ENCODE measurements at places on chromosomes 1 and 21. TPM values are rescaled to one million over a fixed set of nuclear protein-coding genes. Genes with fewer than 3 reads are reported as not detected.

The ZNF593OS gene
- polyA plus RNA-seq = not detected

GRCh38 chr1:16276302-16277030 is 39.5 kb upstream of the CPLANE2 start:
- DNase-seq = no peak

GRCh38 chr1:151994956-151995355 is 1.3 kb upstream of the S100A10 start:
- no peak for DNase-seq

DNA sequence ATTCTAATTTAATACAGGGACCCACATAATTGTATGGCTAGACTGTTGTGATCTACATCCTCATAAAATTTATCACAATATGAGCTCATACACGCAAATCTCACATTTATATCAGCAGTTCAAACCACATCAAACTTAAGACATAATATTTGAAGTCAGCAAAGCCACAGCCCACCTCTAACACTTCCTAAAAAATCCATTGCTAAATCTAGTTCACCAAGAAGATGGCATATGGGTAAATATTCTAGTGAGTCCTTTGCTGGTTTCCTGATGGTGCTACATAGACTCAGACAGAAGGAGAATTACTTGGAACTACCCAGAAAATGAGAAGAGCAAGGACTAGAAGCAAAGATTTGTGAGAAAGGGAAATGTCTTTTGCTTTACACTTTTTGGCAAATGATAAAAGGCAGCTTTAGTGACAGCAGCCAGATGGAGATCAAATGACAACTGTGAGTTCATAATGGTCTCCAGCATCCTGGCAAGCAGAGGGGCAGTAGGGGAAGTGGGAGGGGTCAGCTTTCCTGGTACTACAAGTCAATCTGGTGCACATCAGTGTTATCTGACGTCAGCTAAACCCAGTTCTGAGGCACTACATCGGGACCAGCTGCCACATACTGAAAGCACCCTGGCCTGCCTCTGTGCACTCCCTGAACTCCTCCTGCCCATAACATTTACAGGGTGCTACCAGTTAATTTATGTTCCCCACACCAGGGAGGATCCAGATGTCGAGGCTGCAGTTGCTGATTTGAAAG is 10.6 kb upstream of the GADD45A start:
- DNase-seq = peak; percentile 80

GRCh38 chr1:212162635-212163034 is 122.6 kb upstream of the PPP2R5A start:
- peak; percentile 61 for DNase-seq

The C1orf141 gene
- not detected for polyA plus RNA-seq

- DNase-seq = no peak
These were observed 21.5 kb downstream of the DPH5 start for GRCh38 chr1:101004061-101004460.

DNA sequence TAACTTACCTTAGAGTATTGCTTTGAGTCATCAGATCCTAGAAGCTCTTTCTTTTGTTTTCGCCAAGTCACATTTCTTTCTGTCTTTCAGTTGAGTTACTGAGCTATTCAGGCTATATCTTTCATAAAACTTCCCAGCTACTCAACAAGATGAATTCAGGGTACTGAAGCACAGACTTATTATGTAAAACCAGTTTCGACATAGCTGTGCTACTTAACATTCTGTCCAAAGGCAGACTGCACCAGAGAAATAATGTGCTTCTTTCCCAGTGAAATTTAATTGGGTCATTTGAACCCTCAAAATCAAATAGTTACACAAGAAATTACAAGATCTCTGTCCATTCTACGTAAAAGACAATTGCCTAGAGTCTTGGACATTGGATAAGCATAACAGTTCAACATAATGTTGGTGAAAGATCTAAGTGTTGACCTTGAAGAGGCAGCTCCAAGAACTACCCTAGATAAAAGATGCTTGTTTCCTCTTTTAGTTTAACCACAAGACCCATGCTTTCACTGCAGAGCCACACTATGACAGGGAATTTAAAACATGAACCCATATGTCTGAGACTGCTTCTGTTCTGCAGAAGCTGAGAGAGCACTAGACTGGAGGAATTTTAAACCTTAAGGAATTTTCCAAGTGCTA is 163.2 kb downstream of the LRRC40 start:
- DNase-seq = no peak

DNA sequence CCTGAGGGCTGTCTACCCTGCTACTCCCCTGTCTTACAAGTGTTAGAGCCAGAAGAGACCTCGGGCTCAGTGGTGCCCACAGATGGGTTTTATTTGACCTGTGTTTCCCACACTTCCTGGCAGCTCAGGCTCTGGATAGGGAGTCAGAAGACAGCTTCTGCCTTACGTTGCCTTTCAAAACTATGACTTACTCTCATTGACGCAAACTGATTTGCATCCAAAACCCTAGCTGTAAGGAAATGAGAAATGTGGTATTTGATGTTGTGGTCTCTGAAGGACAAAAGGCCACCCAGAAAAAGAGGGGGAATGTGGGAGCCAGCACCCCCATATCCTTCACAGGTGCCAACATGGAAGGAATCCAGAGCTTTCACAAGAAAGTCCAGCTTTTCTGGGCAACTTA is 180.2 kb downstream of the ATG4C start:
- DNase-seq = no peak

DNA sequence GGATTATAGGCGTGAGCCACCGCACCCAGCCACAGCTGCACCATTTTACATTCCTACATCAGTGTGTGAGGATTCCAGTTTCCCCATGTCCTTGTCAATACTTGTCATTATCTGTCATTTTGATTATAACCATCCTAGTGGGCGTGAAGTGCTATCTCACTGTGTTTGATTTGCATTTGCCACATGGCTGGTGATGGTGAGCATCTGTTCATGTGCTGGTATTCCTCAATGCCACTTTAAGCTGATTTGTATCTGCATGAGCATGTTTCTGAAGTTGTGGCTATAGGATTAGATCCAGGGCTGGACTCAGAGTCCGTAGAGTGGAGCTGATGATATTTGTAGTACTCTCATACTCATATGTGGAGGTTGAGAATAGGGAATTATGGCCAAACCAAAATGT is 36.6 kb downstream of the SRRM1 start:
- DNase-seq = no peak

GRCh38 chr1:111967067-111967690 is 22.3 kb downstream of the KCND3 start:
- DNase-seq = no peak

The HLX gene
- 1.7 TPM for polyA plus RNA-seq

- no peak for DNase-seq
These were observed 16.9 kb upstream of the COL6A1 start for GRCh38 chr21:45964649-45965048.

GRCh38 chr1:226406401-226406881 is 1.5 kb downstream of the PARP1 start:
- DNase-seq = no peak

DNA sequence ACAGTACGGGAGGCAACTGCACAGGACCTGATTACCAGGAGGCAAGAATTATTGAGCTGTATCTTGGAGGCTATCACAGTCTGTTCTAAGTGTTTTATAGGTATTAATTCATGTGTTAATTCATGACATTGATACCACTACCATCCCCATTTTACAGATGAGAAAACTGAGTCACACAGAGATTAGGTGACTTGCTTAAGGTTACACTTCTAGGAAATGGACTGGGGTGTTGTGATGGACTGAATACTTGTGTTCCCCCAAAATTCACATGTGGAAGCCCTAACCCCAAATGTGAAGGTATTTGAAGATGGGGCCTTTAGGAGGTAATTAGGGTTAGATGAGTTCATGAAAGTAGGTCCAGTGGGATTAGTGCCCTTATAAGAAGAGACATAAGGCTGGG is 10.1 kb upstream of the TRIM63 start:
- no peak for DNase-seq

GRCh38 chr1:172654535-172654934 is 4.4 kb upstream of the FASLG start:
- DNase-seq = no peak

GRCh38 chr1:238861342-238862066 is 524.9 kb upstream of the CHRM3 start:
- no peak for DNase-seq

The BLACAT1 gene
- polyA plus RNA-seq = not detected

GRCh38 chr1:71651214-71651613 is 570.4 kb upstream of the ZRANB2 start:
- no peak for DNase-seq

- no peak for DNase-seq
These were observed 48.5 kb upstream of the SAMD13 start for GRCh38 chr1:84253036-84253435.

The OR2T11 gene
- not detected for polyA plus RNA-seq

DNA sequence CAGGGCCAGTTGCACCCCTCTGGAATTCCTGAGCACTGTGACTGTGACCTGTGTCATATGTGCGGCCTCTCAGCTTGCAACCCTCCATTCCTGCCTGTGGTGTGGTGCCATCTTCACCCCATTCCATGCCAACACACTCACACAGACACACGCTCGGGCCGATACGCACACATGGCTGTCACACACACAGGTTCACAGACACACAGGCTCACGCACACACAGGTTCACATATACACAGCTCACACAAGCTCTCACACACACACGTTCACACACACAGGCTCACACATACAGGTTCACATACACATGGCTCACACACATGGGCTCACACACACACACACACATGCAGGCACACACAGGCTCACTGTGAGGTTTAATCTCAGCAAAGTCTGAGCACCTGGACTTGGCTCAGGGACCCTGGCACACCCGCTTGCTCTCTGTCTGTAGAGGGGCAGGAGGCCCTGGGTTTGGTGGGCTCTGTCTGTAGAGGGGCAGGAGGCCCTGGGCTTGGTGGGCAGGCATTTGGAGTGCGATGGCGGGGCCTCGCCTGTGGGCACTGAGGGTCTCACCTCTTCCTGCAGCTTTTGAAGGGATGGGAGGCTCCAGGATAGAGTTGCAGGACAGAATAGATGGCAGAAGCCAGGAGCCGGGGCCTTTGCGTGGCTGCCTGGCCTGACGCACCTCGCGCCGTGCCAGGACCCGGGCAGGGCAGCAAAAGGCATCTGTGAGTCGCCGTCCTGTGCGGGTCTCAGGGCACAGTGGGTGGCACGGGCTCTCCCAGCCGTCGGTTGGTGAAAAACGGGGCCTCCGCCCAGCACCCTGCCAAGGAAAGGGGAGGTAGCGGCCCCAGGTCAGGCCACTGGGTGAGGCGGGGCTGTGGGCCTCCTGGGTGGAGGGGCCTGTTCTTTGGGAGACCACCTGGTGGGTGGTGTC is 17.1 kb downstream of the COL18A1 start:
- DNase-seq = no peak

GRCh38 chr1:180028864-180029263 is 74.3 kb downstream of the CEP350 start:
- no peak for DNase-seq

DNA sequence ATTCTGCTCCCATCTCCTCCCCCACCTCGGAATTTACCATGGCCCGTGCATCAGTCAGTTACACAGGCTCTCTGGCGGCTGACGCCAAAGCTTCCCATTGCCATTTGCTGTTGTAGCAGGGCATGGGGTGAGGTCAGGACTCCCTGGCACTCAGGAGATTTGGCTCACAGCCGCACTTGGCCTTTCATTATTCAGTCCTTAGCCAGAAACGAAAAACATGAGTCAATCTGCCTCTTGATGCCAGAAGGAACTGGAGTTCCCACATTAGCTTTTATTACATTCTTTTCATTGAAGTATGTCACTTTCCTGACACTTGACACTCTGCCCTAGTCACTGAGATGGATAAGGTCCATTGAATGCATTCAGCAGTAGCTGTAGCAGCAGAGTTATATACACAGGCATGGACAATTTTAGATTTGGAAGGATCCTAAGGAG is 260.6 kb downstream of the CACNA1E start:
- DNase-seq = no peak

DNA sequence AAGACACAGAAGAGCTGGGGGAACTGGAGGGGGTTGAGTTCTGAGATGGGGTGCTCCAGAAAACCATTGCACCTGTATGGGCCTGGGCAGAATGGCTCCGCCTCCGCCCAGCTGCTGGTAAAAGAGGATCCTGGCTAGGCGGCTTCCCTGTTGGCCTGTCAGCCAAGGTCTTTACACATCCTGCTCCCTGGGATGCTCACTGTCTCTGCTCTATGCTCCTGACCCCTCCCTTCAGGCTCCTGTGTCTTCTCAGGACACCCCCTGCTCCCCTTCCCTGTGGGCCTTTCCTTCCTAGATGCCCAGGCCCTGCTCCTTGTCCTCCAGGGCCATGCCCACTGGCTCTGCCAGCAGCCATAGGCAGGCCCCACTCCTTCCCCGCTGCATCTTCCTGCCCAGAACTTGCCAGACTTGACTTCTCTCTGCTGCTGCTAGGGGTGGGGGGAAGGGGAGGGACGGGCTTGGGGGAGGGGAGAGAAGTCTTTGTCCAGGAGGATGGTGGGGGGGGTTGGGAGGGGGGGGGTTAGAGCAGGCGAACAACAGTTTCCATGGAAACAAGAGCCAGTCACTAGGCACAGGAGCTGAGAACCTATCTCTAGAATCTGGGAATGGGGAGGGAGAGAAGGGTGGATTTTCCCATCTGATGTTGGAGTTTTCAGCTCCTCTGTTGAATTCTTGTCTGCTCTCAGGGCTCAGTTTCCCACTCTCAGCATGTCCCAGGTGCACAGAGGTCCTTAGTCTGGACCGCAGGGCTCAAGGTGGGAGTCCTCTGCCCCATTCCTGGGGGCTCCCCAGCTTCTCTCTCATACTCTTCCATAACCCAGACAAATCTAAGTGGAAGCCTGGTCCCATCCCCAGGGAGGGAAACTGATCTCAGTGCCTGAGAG is 10.6 kb downstream of the CELSR2 start:
- no peak for DNase-seq

The EPHA2 gene
- polyA plus RNA-seq = 30.4 TPM

DNA sequence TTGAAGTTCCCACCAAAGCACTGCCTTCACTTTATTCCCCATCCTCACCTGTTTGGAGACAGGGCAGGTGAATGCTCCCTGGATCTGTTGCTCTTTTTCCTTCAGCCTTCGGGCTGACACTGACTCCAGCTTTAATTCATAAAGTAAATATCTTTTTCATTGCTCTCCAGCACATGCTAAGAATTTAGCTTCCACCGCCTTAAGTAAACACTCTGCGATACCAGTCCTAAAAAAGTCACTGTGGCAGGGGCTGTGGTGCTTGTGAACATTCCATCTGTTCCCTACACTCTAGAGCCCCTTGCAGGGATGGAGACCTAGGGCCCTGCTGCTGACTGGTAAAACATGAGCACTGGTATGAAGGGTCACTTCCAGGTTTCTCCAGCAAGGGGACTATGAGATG is 896 bp upstream of the PLA2G2A start:
- peak; percentile 20 for DNase-seq

Data from stomach (tissue), 19 donors.